Hematopoietic multipotent progenitor cell treated with erythropoietin and hydrocortisone succinate and interleukin-3 and kit ligand, for 4 days (in vitro differentiated cells): ENCODE measurements at places on chromosomes 2 and 18.

DNA sequence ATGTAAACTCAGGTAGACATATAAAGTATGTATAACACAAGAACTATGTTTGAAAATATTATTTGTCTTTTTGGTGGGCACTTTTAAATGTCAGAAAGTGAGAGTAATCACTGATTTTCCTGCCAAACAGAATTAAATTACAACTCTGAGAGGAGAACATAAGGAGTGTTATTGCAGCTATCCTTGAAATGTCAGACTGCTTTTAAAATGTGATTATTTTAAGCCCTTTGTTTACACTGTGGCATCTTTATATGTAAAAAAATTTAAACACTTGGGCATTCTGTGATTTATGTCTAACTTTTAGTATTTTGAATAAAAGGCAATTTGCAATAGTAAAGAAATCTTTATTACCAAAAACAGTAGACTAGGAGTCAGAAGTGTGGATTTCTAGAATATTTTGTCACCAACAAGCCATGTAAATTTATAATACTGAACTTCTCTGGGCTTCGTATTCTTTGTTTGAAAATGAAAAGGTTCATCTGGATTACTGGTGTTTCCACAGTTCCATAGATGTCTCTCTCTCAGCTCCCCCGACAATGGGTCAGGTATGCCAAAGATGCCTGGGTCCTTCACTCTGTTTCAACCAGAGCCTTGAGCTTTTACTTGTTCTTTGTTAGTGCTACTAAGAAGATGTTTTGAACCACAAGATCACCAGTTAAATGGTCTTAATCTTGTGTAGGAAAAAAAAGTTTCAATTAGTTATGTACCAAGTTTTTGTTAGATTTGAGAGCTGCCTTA, 38.8 kb downstream of the GULP1 start:
- DNase-seq, result no peak

DNA sequence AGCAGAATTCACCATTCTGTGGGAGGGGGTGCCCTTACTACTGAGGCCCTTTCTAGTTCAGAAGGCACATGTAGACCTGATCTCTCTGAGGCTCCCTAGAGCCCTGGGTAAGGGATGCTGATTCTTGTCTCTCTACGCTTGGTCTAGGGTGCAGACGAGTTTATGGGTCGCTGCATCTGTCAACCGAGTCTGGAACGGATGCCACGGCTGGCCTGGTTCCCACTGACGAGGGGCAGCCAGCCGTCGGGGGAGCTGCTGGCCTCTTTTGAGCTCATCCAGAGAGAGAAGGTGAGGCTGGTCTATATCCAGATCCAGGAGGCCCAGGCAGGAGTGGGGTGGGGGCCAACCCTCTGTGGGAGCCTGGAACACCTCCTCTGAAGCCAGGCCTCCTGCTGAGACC, 147.2 kb downstream of the DYSF start:
- DNase-seq, result no peak

DNA sequence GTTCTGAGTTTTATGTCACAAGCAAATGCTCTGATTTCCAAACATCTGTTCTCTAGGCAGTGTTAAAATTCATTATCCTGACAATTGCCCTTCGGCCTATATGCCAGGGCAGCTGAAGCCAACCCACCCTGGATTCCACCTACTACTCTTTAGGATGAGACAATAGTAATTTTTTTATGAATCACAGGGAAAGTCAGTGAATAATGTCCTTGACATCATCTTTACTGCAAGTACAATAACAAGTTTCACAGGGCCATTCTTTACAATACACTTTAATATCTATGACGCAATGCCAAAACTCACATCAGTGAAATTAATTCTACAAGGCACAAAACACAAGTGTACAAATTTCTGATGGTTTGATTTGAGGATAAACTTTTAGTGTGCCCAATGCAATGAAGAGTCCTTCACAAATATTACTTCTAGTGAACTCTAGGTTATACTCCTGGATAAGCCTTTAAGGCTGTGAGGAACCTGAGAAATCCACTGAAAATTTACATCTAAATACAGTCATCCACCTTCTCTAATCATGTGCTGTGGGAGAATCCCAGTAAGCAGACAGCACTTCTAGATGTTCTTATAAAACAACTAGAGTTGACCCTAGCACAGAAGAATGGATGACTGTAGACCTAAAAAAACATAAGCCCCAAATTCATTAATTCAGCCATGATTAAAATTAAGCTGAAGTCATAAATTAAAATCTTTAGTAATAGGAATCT, 77.3 kb upstream of the CTLA4 start:
- DNase-seq, result no peak

- peak; percentile 87 for DNase-seq
These were observed 34.9 kb downstream of the G6PC2 start for GRCh38 chr2:168935810-168936581.

DNA sequence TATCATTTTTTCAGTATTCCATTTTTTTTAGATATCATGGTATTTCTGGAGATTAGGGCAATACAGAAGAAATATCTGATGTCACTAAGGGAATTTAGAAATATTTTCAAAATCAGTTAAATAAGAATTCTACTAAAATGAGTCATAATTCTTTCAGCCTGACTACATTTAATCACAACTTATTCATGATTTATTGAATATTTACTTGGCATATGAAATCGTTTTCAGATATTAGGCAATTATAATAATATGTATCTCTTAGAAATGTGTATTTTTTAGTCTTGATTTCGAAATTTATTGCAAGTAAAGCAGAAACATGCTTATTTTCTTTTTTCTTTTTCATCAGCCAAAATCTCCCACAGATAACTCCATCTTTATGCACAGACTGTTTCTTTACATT, 142.2 kb downstream of the CCDC102B start:
- DNase-seq, result no peak

GRCh38 chr2:179059026-179059700, 9.2 kb upstream of the CCDC141 start:
- no peak for DNase-seq

DNA sequence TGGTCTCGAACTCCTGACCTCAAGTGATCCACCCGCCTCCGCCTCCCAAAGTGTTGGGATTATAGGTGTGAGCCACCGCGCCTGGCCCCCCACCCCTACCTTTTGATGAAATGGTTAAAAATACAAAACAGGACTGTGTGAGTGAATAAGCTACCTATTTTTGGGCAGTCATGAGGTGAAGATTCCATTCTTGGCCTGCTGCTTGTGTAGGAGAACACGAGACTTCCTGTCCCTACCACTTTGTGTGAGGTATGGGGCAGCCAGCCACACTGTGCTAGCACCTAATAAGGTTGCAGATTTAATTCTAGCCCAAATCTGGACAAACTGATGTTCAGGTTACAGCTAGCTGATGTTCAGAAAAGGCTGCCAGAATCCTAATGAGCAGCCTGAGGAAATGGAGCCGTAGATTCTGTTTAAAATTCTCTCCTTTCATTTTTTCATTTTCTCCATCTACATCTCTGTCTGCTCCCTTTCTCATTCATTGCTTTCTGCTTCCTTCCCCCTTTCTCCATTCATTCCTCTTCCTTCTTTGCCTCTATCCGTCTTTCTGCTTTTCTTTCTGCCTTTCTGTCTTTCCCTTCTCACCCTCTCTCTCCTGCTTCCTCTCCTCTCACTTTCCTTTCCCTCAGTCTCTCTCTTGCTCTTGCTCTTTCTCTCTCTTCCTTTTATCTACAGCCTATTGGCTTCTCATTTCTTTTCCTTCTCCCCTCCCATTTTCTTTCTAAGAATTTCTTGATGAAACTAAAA, 4.6 kb upstream of the LTBP1 start:
- DNase-seq, result no peak

GRCh38 chr2:42907835-42908234, 115.5 kb upstream of the HAAO start:
- DNase-seq, result no peak

DNA sequence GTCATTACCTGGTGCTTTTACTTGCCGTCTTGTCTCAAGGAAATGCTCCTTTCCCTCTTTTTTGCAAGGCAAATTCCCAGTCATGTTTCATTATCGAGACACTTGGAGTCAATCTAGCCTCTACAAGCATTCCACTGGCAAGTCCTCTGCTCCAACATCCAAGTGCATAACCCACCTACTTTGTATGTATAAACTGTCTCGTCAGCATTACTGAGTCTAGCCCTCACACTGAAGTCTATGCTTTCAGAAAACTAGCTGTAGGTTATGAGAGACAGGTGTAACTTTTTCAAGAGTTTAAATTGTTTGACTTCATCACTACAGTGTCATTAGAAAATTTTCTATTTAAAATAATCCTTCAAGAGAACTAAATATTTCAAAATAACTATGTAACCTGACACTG, 319.2 kb downstream of the NBAS start:
- no peak for DNase-seq

GRCh38 chr2:201821080-201821479, 14.7 kb downstream of the CDK15 start:
- DNase-seq, result no peak
